ENCODE measurements at places on chromosomes 7 and 10. TPM values are rescaled to one million over a fixed set of nuclear protein-coding genes. Genes with fewer than 3 reads are reported as not detected.

The PLAU gene
- 1.1 TPM for total RNA-seq

The CCDC3 gene
- 0.15 TPM for total RNA-seq

The FLNC gene
- 0.02 TPM for total RNA-seq

The PAPOLB gene
- total RNA-seq: not detected

The SH2D4B gene
- total RNA-seq: 0.17 TPM

The MBL2 gene
- not detected for total RNA-seq

The SLC16A9 gene
- total RNA-seq: 2.9 TPM

The WNT2 gene
- not detected for total RNA-seq

The DBNL gene
- total RNA-seq: 165 TPM

The GPAM gene
- total RNA-seq: 7.5 TPM

The SLC29A4 gene
- total RNA-seq: 0.12 TPM

The TCAF1 gene
- 13.6 TPM for total RNA-seq

The TCAF2 gene
- 28.7 TPM for total RNA-seq

The FGFBP3 gene
- 1.3 TPM for total RNA-seq

The LIPJ gene
- total RNA-seq: not detected

The POLR3A gene
- 26.1 TPM for total RNA-seq

The OR6B1 gene
- not detected for total RNA-seq

The LDB1 gene
- 86.4 TPM for total RNA-seq

The CUZD1 gene
- 3.0 TPM for total RNA-seq

The LRRC4 gene
- total RNA-seq: not detected

The PLAC9 gene
- not detected for total RNA-seq

The EBLN1 gene
- not detected for total RNA-seq

The FANK1 gene
- total RNA-seq: not detected

The LMBR1 gene
- 54.3 TPM for total RNA-seq

The H2BK1 gene
- 0.66 TPM for total RNA-seq

The OR9A2 gene
- total RNA-seq: not detected

The BRAT1 gene
- total RNA-seq: 36.4 TPM

The IL6 gene
- total RNA-seq: 1.2 TPM

The HTR7 gene
- total RNA-seq: not detected

The SMO gene
- total RNA-seq: not detected

The UNCX gene
- total RNA-seq: not detected

The MMP21 gene
- total RNA-seq: 0.24 TPM

The TSPAN12 gene
- 0.39 TPM for total RNA-seq

The CHAT gene
- total RNA-seq: not detected

The NEUROG3 gene
- not detected for total RNA-seq

The CD36 gene
- total RNA-seq: not detected

The BEND7 gene
- not detected for total RNA-seq

The MMD2 gene
- not detected for total RNA-seq

The CDNF gene
- total RNA-seq: 1.3 TPM
